ENCODE measurements at places on chromosomes 1 and 21. TPM values are rescaled to one million over a fixed set of nuclear protein-coding genes. Genes with fewer than 3 reads are reported as not detected.

OR2L8 gene
- total RNA-seq = not detected

THAP3 gene
- total RNA-seq = 24.3 TPM

GBP3 gene
- total RNA-seq = 32.0 TPM

NASP gene
- total RNA-seq = 256 TPM

RIMKLA gene
- total RNA-seq = 1.5 TPM

TRNP1 gene
- 0.19 TPM for total RNA-seq

PLA2G2D gene
- total RNA-seq = not detected
